ENCODE measurements at places on chromosomes 7 and 10. TPM values are rescaled to one million over a fixed set of nuclear protein-coding genes. Genes with fewer than 3 reads are reported as not detected.

The PRTFDC1 gene
- 3.0 TPM for total RNA-seq

The ANKRD22 gene
- 0.15 TPM for total RNA-seq

The GPR146 gene
- 2.9 TPM for total RNA-seq

DNA sequence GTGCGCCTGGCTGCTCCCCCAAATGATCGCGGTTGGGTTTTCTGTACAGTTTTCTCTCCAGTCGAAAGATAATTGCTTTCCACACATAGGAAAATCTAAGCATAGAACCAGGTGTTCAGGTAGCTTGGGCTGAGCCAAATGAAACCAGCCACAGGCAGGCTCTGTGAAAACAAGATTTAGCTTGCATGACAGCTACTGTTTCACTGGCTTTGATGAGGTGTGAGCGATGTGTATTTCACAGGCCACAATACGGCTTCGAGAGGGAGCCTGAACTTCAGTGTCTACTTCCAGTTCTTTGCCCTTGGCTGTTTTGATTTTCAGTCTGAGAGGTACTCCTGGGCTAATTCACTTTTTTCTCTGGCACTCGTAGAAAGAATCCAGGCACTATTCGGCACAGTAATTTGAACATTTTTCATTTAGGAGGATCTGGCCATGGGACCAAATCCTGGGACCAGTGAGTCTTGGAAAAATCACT lies 110.5 kb downstream of the JCAD start:
- no peak for DNase-seq

DNA sequence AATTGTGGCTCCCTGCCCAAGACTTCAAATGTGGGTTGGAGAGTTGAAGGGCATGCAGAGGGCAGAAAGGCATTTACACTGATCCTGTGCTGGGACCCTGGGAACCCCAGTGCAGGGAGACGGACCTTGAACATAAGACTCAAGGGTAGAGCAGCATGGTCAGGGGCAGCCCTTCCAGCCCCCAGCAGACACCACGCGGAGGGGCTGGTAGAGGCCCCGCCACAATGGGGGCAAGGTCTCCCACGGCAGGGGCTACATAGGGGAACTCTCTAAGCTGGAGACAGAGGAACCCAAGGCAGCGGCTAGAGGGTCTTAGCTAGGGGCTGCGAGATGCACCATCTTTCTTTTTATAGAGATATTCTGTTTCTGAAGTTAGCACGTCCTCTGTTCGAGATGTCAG lies 45.2 kb upstream of the EBF3 start:
- no peak for DNase-seq

GRCh38 chr10:63766745-63767137 lies 245.5 kb downstream of the REEP3 start:
- DNase-seq: no peak

All from Panc1 (cell line).